ENCODE measurements at places on chromosomes 2 and 18.

DNA sequence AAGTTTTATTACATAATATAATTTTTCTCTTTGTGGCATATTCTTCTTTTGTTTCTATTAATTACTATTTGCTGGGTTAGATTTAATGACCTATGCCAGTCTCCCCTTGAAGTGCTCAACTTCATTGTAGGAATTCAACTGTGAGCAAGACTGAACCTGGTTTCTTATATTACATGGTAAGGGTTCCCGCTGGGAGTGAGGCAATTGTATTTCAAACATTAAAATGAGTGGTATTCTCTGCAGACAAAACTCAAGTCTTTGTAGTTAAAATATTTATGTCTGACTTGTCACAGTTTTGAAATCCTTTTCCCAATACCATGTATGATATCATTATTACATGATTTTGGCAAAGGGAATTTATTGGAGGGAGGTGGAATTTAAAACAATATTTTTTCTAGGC is 278.7 kb downstream of the GULP1 start:
- no peak for DNase-seq

- DNase-seq, result no peak
Observed at GRCh38 chr2:6052649-6053048, 360.5 kb downstream of the SOX11 start.

- DNase-seq, result no peak
Observed at GRCh38 chr2:9003366-9003615, 193 bp downstream of the MBOAT2 start.

DNA sequence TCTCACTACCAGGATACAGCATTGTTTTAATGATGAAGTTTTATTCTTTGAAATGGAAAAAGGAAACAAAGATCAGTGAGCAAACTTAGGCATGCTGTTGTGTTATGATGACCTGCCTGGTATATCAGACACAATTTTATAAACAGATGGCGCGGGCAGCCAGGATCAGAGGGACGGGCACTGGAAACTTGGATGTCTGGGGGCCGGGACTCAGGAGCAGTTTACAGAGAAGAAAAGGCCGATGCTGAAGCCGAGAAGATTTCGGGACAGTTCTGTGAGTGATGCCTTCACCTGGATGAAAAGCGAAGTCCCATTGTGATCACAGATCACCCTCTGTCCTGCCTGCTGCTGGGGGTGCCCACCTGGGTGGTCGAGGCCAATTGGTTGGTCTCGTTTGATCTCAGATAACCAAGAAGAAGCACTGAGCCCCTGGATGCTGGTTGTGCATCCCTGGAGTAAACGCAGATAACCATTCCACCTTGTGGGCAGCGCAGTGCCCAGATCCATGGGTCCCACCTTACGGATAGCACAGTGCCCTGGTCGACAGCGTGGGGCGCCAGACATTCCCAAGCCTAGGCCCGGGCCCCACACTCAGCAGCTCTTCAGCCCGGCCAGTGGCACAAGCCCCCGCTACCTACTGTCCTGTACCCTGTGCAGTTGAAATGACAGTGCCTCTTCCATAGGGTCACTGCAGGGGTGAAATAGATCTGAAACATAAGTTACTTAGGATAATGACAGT is 182.9 kb upstream of the TPO start:
- no peak for DNase-seq

DNA sequence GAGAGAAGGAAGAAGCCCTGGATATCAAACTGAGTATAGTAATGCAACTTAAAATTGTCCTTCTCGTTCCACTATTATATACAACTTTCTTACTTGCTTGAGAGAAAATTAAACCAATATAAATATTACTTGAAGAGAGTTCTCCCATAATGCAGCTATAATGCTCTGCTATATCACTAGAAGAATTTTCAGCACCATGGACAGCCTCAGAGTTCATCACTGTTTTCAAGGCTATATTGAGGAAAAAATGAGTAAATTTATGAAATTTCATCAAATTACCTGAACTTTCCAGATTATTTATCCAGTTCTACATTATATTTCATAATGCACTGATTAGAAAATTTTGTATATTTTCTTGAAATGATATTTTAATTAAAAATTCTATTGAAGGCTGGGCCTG is 1053.5 kb upstream of the FAM98A start:
- DNase-seq, result no peak

DNA sequence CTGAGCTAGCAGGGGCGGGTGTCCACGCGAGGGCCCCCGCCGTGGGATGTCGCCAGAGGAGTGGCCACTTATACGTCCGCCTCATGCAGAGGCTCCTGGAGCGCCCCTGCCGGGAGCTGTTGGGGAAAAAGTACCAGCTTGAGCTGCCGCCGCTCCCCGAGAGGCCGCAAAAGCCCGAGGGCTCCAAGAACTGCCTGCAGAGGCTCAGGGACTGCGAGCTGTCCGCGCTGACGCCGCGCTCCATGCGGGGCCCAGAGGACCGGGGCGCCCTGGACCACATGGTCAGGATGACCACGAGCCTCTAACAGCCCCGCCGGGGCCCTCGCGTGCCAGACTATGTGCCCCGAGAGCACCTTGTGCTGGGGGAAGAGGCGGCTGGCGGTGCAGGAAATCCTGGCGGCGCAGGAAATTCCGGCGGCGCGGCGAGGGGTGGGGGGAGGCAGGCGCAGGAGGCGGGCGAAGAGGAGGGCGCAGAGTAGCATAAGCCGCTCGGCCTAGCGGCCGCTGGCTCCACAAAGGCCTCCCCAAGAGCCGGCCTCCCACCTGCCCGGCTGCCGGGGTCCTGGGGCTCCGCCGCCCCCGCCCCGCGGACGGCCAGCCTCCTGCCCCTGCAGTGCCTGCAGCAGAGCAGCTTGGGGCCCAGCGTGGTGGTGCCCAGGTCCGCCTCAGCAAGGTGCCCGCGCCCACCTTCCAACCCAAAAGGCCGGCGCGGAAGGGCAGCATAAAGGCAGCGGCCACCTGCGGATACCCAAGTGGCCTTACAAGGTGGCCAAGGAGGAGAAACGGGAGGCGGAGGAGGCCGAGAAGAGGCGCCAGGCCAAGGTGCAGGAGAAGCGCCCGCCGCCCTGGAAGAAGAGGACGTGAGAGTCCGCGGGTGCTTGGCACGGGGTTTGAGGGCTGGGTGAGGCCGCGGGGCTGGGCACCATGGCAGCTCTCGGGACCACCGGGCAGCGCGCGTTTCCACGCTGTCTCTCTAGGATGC is 42.1 kb upstream of the TRIM43B start:
- peak; percentile 91 for DNase-seq

- no peak for DNase-seq
Observed at GRCh38 chr2:103739921-103740320, 978.1 kb downstream of the TMEM182 start.

- DNase-seq, result no peak
Observed at GRCh38 chr18:74252039-74252395, 39.7 kb downstream of the CYB5A start.

- DNase-seq, result no peak
Observed at GRCh38 chr2:237486334-237486818, 675 bp upstream of the MLPH start.

DNA sequence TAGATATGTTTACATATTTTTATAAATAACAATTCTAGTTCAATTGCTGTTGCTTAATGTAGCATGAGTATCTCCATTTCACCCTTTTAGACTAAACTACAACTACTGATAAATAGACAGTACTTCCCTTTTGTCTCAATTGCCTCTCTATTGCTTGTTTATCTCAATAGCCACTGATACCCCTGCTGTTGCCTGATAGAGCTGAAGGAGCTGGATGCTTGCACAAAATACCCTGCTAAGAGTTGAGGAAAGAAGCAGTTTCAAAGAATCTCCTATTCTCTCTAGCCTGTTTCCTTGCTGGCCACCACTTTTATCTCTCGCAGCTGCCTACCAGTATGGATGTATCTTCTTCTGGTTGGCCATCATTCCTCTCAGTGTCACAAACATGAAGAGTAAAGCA is 16.9 kb upstream of the ZNF804A start:
- DNase-seq, result no peak

DNA sequence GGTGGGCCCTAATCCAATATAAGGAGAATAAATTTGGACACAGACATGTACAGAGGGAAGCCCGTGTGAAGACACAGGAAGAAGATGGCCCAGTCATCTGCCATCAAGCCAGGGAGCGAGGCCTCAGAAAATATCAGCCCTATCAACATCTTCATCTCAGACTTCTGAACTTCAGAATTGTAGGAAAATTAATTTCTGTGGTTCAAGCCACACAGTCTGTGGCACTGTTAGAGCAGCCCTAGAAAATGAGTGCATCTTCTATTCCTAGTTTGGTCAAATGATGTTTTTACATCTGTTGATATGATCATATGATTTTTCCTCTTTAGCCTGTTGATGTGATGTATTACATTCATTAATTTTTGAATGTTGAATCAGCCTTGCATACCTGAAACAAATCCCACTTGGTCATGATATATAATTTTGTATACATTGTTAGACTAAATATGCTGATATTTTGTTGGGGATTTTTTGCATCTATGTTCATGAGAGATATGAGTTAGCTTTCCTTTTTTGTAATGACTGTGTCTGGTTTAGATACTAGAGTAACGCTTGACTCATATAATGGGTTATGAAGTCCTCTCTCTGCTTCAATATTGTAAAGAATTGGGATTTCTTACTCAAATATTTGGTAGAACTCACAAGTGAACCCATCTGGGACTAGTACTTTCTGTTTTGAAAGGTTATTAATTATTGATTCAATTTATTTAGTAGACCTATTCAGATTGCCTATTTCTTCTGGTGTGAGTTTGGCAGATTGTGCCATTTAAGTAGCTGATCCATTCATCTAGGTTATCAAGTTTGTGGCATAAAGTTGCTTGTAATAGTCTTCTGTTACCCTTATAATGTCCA is 451.4 kb downstream of the EIPR1 start:
- DNase-seq, result no peak

Data from activated CD4-positive, alpha-beta T cell treated with anti-CD3 and anti-CD28 coated beads, Interleukin-2, amount 10 ng/mL, durations not matched to agents 24 days and 14 days (primary cell).